ENCODE measurements at places on chromosomes 6 and 20.

DNA sequence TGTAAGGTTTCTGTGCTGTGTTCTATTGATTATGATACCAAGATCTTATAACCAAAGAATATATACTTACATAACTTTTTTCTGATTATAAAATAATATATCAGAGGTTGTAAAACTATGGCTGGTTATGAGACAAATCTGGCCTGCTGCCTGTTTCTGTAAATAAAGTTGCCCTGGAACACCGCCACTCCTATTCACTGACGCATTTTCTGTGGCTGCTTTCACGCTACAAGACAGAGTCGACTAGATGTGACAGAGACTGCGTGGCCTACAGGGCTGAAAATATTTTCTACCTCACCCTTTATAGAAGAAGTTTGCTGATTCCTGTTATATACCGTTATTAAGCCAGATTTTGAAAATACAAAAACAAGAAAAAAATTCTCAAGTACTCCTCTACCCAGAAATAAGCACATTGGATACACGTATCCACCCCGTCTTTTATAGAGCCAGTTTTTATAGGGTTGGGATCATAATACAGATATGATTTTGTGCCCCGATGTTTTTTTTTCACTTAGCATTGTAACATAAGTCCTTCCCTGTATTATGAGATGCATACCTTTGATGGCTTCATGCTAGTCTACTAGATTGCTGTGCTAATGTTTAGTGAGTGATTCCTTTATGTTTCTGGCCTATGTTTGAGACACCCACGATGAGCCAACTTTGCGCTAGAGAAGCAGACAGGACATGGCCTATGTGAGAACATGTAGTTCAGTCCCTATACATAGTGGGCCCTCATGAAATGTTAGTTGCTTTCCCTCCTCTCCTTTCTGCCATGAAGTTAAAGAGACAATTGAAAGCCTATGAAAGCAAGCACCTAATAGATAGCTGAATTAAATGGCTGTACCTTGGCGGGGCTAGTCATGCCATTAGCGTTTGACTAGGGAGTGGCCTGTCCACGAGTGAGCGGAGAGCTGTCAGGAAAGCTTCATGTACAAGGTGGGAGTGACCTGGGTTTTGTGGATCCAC, 98.1 kb upstream of the KCNK16 start:
- DNase-seq, result no peak

- peak; percentile 74 for DNase-seq
Measured at GRCh38 chr20:44475694-44476560, at the start of gene TTPAL. TSS of gene TTPAL (plus strand) at chr20:44475874. CDS start at chr20:44480000, 4,126 bp downstream.

DNA sequence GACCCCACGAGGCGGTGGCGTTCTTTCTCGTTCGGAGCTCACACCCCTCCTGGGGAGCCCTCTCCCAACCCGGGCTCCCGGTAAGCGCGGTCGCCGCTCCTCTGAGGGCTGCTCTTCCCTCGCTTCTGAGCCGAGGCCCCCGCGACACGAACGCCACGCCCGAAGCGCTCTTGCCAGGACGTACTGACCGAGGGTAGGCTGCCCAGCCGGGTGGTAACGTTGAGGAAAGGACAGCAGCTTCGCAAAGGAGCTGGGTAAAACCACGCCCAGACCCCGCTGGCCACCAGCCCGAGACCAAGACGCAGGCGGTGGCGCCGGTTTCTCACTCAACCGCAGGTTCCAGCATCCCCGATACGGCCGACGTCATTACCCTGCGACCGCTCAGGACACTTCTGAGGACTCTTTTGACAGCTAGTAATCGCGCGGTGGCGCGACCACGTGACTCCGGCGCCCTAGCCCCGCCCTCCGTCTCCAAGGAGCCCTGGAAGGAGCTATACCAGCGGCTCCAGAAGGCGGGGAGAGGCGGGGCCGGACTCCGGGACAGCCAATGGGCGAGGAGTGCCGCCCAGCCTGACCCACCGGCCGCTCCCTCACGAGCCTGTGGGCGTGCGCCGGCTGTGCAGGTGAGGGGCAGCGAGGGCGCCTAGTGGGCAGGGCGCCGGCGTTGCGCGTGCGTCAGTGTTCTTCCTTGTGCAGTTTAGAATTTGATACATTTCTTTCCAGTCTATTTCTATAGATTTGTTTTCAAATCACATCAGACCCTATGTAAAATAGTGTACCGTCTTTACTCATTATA, 4.0 kb upstream of the GZF1 start:
- DNase-seq, result peak; percentile 99

DNA sequence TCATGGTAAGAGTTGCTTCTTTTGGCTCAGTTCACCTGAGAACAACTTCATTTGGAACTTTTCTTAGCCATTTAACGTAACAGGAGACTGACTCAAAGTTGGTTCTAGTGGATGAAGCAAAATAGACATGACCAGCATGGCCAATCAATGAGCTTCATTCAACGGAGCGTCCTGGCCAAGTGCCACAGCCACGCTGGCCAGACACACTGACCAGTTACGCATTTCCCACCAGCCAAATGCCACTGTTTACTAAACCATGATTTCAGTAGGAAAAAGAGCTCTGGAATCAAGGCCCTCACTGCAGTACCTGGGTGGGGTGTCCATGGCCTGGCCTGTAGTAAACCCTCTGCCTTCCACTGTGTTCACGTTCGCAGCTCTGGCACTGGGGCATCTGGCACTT, 80.4 kb downstream of the POPDC3 start:
- DNase-seq, result no peak

DNA sequence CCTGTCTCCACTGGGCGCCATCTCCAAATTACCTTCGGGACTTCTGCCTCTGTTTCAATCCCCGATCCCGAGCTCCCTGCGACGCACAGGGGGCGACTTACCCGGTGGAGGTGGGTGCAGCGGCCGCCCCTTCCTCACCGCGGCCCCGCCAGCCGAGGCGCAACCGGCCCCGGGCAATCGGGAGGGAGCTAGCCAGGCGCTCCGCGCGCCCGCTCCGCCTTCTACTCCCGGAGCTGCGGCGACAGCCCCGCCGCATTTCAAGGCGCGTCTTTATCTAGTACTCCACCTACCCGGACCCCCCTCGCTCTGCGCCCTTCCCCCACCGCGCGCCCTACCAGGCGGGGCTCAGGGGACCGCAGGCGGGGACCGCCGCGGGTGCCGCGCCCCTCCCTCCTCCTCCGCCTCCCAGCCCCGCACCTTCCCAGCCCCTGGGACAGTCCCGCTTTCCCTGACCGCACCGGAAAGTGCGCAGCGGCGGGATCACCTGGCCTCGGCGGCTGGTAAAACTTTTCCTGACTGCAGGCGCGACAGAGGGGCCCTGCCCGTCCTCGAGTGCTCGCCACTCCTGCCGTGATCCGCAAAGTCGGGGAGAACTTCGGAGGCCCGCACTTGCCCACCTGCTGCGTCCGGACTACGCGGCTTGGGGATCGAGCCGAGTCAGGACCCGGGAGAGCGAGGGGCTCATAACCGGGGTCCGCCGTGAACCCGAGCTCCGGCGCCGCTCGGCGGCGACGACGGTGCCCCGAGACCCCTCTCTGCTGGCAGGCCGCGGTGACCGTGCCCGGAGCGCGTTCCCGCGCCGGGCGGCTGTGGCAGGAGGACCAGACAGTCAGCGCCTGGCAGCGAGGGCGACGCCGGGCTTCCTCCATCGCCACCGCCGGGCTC, 8.0 kb upstream of the NKX2-2 start:
- DNase-seq, result no peak

DNA sequence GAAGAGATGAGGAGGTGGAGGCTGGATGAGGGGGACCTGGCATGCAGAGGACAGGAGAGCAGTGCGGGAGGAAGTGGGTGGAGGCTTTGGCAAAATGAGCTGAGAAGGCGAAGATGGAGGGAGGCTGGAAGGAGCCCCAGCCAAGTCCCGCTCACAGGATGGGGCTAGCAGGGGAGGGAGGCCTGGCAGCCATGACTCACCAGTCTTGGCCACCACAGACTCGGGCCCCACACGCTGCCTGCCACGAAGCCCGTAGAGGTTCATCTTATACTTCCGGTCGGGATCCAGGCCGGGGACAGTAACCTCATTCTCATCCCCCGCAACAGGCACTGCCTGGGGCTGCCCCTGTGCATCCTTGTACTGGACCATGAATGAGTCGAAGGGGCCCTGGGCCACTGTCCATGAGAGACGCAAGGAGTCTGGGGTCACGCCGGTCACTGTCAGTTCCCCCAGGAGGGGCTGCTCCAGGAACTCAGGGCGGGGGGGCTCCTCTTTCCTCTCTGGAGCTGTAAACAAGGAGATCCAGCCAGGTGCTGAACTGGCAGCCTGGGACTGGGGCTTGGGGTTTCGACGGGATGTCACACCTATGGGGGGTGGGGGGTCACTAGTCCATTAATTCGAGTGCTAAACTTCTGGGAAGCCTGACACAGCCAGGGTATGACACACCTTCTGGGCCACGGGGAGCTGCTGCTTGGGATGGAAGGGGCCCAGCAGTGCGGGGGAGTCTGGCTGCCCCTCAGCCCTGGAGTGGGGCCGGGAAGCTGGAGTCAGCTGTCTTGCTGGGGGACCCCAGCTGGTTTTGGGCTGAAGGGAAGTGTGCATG, 27.8 kb downstream of the TNXB start:
- no peak for DNase-seq

DNA sequence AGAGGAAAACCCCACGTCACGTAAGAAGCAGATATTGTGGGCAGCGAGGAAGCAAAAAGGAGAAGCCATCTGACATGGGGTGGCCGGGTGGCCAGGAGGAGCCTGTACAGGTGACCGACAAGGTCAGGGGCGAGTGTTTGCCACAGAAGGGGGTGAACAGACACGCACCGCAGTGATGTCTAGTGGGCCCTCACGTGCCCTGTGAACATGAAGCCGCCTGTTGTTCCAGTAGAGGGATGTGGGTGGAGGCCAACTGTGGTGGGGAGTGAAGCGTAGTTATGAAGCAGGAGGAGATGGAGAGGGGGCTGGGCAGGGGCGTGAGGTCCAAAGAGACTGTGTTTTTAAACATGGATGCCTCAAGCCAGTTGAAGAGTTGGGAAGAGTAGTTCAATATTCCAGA, 20.5 kb downstream of the MYT1 start:
- no peak for DNase-seq

DNA sequence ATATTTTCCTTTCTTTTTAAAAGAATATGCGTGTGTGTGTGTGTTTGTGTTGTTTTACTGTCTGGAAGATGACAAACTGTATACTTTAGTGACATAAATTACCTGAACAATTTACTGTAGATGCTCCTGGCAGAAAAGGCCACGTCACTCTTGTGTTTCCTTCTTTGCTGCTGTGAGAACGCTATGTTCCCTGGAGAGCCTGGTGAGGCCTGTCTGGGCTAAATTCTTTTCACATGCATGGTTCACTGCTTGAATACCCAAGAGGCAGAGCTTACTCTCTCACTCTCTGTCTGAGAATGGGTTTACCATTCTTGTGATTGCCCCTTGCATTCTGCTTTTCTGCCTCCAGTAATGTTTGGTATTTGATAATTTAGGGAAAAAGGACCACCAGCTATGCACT, 64.3 kb downstream of the EDN1 start:
- no peak for DNase-seq

DNA sequence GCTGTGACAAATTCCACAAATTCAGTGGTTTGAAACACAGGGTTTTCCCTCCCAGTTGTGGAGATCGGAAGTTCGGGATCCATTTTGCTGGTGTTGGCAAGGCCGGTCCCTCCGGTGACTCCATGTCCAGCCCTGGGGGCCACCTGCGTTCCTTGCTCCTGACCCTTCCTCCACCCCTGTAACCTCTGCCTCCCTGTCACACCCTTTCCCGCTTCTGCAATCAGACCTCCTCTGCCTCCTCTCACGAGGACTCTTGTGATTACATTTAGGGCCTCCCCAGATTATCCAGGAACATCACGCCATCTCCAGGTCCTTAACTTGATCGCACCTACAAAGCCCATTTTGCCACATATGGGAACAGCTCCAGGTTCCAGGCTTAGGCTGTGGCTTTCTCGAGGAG, 12.5 kb downstream of the RPS6KA2 start:
- DNase-seq, result no peak

GRCh38 chr6:6003621-6004366, 2.9 kb downstream of the NRN1 start:
- no peak for DNase-seq

- no peak for DNase-seq
Measured at GRCh38 chr6:137542713-137543112, 48.5 kb upstream of the OLIG3 start.

GRCh38 chr6:30722280-30723112, 2.3 kb downstream of the TUBB start:
- DNase-seq, result peak; percentile 81

DNA sequence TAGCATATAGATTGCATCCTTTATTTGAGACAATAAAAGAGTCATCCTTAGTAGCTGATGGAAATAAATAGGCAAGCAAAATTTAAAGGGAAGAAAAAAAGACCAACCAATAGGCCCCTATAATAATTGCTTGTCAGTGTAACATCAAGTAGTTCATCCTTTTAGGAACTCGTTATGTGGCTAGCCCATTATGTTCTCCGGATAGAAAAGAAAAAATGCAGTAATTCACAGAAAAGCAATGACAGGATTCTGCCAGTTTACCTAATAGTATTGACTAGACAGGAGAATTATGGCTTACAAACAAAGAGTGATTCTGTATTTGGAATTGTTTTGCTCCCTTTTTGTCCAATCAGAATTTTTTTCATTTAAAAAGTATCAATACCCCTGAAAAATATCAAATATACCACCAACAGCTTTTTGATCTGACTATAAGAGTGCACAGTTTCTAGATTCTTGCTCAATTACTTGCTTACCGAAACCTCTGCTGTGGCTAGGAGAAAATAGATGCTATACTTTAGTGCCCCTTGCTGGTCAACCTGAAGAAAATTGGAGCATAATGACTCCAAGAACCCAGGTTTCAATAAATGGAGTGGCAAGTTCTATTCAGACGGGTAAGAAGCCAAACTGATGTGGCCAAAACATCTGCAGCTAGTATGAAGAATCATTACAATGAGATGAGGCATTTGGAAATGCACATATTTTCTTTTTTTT, 91.5 kb upstream of the SASH1 start:
- no peak for DNase-seq

DNA sequence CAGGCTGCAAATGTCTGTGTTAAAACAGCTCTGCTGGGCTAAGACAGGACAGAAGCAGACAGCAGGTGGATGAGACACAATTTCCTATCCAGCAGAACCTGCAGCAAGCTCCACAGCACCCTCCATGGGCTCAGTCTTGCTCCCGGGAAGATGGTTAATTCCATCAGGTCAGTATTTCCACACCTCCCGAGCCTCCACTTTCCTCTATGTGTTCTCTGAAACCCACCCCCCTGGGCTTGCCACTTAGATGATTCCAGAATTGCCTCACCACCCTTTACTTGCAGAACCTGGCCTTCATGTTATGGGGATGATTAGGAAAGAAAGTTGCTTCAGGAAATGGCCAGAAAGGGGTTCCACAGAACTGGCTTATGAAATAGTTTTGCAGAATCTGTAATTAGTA, 43.8 kb downstream of the ERMARD start:
- DNase-seq, result no peak

DNA sequence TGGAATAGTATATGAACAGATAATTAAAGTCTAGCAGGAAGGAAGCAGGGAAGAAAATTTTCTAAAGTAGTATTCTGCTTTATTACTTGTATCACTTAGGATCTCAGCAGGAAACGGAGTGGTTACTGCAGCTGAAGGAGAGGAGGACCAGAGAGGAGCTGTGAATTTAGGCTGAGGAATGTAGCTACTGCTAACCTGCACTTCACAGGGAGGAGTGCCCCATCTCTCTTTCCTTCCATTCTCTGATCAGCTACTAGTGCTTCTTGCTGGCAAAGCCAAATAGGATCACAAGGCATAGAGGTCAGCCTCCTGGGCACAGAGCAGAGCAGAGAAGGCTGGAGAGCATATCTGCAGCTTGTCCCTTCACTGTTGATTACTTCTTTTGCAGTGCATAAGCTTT, 205.3 kb upstream of the ASCC3 start:
- no peak for DNase-seq

GRCh38 chr20:6802227-6802626, 34.7 kb downstream of the BMP2 start:
- DNase-seq, result no peak

All from stimulated activated CD8-positive, alpha-beta memory T cell treated with anti-CD3 and anti-CD28 coated beads, Interleukin-15, amount 100 ng/mL, for 1 hour (primary cell).